ENCODE measurements at places on chromosomes 16 and 17.

DNA sequence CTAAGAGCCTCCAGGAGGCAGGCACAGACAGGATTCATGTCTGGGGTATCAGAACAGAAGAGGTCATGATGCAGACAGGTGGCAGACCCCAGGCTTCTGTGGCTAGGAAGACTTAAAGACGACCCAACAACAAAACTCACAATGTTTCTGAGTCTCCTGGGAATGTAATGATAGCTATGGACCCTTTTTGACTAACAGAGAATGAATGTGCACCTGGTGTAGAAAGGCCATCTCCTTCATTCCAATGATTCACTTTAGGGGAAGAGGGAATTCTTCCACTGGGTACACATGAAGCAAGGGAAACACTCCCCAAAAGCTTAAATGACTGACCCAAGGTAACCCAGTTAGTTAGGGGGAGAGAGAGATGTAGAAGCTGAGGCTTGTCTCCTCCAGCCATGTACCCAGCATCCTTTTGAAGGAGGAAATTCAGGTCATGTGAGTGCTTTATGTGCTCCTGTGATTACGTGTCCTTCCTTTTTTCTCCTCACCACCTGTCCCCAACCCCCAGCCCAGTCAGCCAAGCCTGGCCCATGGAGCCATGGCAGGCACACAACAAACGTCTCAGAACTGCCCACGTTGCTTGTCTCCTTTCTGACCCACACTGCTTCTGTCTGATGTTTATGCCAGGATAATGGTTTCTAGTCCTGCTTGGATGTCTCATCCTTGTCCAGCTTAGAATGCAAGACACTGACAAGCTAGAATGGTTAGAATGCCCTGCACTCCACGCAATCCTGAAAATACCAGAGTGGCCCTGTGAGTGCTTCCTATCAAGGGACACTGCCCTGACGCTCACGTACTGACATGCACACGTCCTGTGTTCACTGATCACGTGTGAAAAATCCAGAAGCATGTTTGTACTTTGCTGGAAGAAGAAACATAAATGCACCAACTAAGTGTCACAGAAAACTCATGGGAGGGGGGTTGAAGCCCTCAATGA lies 156.4 kb downstream of the ZFHX3 start:
- no peak for DNase-seq

DNA sequence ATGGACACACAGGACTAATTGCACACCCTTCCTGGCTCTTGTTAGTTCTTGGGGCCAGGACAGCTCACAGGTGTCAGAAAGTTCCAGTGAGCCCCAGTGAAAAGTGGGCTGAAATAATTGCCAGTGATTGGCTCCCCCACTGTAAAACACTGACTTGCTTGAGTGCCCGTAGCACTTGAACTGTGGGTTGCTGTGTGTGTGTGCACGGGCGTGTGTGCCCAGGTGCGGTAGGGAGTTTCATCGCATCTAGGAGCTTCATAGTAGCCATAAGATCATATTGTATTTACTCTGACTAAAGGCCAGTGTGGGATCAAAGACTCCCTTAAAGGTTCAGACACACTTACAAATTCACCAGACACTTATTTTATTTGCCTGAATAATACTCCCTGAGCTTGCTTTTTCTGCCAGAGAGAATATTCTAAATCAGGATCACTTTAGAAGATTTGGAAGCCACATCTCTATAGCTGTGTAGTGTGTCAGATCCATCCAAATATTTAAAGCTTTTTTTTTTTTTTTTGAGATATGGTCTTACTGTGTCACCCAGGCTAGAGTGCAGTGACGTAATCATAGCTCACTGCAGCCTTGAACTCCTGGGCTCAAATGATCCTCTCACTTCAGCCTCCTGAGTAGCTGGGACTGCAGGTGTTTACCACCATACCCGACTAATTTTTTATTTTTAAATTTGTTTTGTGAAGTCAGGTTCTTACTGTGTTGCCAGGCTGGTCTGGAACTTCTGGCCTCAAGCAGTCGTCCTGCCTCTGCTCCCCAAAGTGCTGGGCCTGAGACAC lies 11.4 kb downstream of the UNK start:
- no peak for DNase-seq

DNA sequence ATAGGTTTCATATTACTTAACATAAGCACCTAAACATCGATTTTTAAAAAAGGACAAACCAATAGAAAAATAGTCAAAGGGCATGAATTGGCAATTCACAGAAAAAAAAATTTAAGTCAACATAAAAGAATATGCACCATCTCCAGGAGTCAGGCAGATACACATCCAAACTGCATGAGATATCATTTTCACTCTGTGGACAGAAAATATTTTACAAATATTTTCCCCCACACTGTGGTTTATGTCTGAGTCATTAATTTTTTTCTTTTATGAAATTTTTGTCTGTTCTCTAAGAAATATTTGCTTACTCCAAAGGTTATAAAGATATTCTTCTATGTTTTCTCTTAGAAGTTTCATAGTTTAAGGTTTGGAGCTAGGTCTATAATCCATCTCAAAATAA lies 74.4 kb upstream of the DNAH17 start:
- no peak for DNase-seq

- no peak for DNase-seq
Measured at GRCh38 chr17:3796822-3797170, 4.2 kb downstream of the ITGAE start.

DNA sequence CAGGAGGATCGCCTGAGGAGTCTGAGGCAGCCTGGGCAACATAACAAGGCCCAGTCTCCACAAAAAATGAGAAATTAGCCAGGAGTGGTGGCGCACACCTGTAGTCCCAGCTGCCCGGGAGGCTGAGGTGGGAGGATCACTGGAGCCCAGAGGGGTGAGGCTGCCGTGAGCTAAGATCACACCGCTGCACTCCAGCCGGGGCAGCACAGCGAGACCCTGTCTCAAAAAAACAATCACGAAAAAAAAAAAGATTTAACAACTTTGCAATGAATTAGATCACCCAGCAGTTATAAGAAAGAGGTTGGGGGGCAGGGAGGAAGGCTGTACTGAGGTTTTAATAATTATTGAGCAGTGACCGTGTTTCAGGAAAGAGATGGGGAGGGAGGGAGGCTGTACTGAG lies 49.4 kb downstream of the RPH3AL start:
- DNase-seq = no peak

DNA sequence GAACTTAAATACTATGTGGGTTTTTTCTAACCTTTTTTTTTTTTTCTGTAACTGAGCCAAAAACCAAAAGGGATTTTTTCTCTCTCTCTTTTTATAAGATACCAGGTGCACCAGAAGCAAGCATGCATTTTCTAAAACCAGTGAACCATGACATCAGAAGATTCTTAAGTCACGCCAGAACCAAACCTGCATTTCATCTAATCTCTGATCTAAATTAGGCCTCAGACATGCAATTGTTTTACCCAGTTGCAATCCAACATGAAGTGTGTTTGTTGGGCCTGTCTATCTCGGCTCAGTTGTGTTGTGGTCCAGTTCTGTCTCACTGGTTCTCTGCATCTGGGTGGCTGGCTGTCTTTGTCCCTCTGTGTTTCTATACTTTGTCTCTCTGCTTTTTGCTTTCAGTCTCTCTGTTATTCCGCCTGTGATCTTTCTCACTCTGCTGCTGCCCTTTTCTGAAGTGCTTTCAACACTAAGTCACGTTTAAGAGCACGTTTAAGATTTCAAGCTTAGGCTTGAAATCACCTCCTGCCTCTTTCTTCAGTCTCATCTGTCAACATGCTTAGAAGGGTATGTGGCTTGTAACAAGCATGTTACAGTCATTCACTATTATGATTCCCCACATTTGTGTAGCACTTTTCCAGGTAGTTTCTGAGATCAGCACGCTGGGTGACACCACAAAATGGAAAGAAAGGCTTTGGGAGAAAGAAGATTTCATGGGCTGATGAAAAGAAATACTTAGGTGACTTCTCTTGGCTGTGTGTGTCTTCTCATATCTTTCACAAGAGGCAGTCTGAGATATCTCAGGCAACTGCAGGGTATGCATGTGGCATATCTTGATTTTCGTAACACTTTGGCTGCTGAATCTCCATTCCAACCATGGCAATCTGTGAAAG lies 488.9 kb downstream of the SHISA9 start:
- peak; percentile 38 for DNase-seq

DNA sequence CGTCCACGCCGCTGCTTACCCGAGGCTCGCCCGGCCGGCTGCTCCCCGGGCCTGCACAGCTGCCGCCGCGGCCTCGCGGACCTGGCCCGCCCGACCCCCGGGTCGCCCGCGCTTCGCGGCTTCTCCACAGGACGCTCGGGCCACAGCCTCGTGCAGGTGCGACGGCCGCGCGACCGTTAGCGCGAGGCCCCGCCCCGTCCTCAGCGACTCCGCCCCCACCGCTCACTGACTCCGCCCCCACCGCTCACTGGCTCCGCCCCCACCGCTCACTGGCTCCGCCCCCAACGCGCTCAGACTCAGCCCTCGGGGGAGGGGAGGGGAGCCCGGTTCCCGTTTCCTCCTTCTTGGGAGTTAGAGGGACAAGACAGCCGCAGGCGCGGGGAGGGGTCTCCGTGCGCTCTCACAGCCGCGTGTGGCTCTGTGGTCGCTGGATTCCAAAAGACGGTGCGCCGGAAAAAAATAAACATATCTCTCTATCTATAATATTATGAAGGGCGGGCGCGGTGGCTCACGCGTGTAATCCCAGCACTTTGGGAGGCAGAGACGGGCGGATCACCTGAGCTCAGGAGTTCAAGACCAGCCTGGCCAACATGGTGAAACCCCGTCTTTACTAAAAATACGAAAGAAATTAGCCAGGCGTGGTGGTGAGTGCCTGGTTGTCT lies at the start of gene MEIOB:
MEIOB (minus strand) TSS at position 191 of the 662 bp plus-strand sequence. CDS start 3,989 bp downstream, outside the sequence.
- DNase-seq = no peak

GRCh38 chr17:50064253-50065001 lies 8.5 kb downstream of the ITGA3 start:
- DNase-seq = no peak

DNA sequence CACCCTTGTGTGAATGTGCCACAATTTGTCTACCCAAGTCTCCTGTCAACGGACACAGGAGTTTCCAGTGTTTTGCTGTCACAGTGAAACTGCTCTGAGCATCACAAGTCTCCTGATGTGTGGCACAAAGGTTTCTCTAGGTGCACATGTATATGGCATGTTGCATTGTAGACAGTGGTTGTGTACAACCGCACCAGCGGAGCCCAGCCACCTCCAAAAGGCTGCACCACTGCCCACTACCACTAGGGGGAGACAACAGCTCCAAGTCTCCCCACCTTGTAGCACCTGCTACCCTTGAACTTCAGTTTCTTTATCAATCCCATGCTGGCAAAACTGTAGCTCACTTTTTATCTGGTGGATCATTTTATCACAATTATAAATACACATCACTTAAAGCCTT lies 95.5 kb upstream of the ZNF469 start:
- no peak for DNase-seq

DNA sequence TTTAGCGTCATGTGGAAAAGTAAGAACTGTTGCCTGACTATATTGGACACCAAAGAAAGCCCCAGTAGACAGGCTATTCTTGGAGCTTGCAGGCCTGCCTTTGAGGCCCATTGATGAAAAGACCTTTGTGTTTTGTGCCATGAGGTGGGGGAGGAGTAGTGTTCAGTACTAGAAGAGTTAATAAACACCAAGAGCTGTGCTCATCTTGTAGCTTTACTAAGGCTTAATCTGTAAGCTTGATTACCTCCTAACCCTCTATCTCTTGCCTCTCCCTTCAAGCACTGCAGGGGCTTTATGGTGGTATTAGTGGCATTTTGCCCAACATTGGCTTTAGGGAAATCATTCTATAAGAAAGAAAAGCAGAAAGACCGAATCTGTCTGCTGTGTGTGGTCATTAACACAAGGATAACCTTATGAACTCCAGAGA lies 220.2 kb upstream of the TBX2 start:
- DNase-seq = no peak

DNA sequence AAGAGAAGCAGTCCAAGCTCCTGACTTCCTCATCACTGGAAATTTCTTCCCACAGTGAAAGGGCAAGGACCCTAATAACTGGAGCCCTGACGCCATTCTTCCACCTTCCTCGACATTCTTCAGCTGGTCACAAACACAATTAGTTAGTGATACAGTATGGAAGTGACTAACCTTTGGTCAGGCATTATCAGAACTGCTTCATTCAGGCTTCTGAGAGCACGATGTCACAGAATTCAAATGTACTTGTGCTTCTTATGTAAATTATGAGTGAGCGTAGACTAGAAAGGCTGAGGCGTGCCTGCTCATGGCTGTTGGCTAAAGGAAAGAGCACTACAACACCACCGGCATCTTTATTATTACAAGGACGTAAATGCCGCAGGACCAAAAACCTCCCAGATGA lies 302.9 kb upstream of the AXIN2 start:
- no peak for DNase-seq

DNA sequence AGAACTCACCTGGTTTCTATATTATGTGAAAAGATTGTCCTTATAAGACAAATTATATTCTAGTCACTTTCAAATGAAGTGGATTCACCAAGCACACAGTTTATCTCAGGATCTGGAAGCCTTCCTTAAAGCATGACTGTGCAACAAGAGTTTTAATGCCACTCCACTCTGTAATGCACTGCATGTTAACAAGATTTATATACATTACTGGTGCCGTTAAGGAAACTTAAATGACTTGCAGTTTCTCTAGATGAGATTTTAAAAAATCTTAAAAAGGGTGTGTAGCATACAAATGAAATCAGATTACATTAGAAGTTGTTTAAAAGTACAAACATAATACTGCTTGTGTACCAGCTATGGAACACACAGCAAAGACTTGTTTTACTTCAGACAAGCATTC lies 150.8 kb downstream of the SNX11 start:
- no peak for DNase-seq

DNA sequence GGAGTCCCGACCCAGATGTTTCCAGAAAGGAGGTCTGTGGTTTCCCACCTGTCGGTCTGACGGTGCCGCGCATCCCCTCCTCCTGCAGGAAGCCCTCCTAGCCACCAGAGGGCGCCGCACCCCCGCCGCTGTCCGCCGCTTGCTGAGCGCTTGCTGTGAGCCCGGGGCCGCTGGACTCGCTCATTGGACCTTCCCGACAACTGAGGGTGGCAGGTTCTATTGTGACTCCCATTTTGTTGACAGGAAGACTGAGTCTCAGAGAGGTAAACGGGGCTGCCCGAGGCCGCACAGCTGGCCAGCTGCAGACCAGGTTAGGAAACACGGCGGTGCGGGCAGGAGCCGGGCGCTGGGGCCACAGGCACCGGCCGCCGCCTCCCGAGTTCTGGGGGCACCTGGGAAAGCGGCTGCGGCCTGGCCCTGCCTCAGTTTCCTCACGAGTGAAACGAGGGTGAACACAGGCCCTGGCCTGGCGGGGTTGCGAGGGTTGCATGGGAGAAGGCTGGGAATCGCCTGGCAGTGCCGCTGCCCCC lies 191.1 kb upstream of the CIBAR2 start:
- no peak for DNase-seq
